ENCODE measurements at places on chromosomes 2 and 18.

GRCh38 chr2:42787788-42788477, 4.5 kb downstream of the HAAO start:
- DNase-seq = no peak

DNA sequence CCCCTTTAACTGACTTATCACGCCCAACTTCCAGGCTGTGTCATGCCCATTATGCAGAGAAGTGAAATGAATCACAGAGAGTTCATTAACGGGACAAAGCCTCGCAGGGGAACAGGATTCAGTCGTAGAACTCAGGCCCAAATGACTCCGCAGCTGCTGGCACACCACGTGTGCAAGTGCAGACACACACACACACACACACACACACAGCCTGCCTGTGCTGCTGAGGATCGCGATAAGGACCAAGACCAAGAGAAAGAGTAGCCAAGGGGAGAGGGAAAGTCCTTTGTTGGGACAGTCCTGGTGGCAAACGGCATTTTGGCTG, 90.0 kb upstream of the TAF1B start:
- peak; percentile 87 for DNase-seq

DNA sequence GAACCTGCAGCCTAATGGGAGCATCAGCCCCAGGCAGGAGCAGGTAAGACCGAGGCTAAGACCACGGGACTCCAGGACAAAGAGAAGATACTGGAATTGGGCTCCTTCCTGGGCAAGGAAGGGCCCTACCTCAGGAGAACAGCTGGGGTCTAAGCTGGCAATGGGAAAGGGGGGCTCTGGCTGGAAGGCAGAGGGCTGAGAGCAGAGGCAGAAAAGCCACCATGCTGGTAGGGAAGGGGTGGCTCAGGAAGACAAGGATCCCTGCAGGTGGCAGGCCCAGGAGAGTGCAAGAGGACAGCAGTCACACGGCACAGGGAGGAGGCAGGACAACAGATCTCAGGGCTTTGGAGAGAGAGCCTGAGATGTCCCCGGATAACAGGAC, 203.5 kb downstream of the NDUFA10 start:
- DNase-seq = no peak

DNA sequence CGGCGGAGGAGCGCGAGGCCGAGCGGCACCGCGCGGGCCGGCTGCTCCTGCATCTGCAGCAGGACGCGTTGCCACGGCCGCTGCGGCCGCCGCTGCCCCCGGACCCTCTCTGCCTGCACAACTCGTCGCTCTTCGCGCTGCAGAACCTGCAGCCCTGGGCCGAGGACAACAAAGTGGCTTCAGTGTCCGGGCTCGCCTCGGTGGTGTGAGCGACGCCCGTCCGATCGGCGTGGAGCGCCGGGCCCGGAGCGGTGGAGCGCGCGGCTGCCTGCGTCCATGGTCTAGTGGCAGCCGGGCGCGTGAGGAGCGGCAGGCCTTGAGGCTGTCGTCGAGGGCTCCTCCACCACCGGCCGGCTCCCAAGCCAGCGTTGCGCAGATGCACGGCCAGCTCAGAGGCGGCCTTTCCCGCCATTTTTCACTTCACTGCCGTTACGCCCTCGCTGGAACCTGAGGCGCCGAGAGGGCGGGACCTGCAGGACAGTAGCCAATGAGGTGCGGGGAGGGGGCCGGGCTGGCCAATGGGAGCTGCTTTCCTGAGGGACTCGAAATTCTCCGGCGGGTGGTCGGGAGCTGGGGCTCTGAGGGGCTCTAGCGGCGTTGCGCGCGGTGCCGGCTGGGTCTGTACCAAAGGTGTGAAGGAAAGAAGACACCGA, 1.9 kb downstream of the TLX2 start:
- no peak for DNase-seq

DNA sequence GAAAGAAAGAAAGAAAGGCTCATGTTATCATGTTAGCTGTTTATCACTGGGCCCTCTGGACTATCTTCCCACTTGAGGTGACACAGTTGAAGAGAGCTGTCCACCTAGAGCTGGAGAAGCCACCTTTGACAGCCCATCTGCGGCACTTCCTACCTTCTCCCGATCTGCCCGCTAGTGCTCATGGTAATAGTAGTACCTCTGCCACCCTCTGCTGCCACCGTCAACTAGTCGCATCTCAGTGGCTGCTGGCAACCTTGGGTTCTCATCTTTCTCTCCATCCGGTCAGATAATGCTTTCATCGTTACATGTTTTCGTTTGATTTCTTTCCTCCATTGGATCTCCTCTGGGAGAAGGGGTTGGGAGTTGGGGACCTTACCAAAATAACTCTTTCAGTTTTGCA, 63.2 kb upstream of the COPS8 start:
- DNase-seq = no peak

GRCh38 chr2:236718207-236718992, 148.8 kb downstream of the ACKR3 start:
- DNase-seq = no peak

Measured in GM04504 (cell line).